ENCODE measurements at places on chromosomes 16 and 17.

DNA sequence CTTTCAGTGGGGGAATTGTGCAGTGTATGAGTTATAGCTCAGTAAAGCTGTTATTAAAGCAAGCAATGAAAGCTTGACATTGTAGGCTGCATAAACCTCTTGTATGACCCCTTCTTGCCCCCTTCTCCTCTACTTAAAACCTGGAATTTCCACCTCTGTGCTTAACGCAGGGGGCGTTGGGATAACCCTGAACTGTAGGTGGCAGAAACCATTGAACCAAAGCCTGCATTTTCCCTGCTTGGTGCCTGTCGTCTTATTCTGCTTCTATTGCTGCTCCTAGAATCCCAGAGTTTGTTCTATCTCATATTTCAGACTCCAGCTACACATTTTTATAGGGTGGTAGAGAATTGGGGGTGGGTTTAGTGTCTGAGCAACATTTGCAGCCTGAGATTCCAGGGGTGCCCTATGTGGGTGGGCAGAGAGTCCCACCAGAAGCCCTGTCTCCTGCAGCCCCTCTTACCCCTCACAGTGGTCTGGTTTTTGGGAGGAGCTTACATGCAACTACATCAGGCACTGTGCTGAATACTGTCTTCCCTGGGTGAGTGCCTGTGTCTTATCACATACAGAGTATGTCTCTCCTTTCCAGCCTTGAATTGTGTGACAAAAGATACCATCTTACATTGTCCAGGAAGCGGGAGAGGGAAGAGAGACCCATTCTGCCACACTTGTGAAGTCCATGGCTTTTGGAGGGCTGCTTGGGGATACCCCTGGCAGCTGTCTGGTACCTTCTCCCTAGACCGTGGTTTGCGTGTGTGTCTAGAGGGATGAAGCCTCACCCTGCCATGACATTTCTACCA, 407.7 kb upstream of the EEF2KMT start:
- no peak for DNase-seq

DNA sequence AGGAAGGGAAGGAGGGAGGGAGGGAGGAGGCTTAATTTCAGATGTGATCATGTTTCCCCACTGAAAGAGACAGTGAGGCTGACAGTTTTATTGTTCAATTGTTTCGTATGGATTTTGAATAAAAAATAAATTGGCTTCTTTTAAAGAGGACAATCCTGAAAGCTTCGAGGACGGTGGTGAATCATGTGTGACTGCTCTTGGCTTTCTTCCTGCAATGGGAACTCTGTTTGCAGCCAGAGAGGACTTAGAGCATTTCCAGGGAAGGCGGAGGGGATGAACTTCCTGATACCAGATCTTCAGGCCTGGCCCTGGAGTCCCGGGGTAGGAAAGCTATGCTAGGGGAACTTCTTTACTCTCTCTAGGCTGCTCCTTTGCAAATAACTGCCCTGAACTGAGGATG, 72.8 kb upstream of the C16orf82 start:
- no peak for DNase-seq

- no peak for DNase-seq
Observed at GRCh38 chr17:77549726-77550366, 408.7 kb upstream of the TNRC6C start.

GRCh38 chr17:13362341-13363122, 239.2 kb downstream of the HS3ST3A1 start:
- DNase-seq = peak; percentile 66

DNA sequence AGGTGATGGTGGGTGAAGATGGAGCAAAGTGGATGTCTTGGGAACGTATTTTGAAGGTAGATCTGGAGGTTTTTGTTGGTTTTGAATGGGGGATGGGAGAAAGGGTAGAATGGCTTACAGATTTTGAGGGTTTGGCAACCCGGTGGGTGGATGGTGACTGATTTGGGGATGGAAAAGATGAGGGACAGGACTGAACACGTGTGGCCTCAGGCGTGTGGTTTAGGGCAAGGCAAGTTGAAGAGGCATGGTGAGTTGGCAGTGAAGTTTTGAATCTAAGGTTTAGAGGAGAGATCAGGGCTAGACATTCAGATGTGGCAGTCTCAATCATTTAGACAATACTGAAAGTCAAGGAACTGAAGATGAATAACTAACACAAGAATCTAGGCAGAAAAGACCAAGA, 5.0 kb upstream of the DCTPP1 start:
- no peak for DNase-seq

- no peak for DNase-seq
Observed at GRCh38 chr17:73772107-73772705, 128.0 kb upstream of the SDK2 start.

DNA sequence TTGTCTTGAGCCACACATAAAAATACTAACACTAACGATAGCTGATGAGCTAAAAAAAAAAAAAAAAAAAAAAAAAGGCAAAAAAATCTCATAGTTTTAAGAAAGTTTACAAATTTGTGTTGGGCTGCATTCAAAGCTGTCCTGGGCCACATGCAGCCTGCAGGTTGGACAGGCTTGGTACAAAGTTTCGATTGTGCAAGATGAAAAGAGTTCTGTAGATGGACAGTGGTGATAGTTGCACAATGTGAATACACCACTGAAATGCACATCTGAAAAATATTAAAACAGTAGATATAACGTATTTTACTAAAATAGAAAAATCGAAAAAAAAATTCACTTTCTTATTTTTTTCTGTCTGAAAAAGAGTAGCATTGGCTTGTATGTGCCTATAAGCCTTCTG, 42.9 kb downstream of the AMFR start:
- no peak for DNase-seq

- no peak for DNase-seq
Observed at GRCh38 chr17:30790279-30790678, 34.2 kb downstream of the CRLF3 start.

DNA sequence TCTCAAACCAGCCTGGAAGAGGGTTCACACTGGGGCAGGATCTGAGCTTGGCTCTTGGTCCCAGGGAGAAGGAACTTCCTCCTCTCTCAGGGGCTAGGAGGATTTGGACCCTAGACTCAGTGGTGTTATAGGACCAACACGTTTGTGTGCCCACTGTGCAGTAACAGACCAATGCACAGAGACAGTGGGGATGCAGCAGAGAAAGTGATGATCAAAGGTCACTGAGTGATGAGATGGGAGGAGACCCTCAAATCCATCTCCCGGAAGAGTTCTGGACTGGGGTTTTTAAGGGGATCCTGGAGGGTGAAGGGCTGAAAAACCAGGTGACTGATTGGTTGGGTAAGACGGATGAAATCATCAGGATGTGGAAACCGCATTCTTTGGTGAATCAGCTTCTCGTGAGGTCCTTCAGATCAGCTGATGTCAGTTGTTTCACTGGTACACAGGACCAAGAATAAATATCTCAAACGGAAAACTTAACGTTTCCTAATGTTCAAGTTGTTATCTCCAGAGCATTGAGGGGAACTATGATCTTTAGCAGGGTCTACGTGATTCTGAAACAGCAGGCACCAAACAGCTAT, 3.3 kb upstream of the VAC14 start:
- peak; percentile 91 for DNase-seq

DNA sequence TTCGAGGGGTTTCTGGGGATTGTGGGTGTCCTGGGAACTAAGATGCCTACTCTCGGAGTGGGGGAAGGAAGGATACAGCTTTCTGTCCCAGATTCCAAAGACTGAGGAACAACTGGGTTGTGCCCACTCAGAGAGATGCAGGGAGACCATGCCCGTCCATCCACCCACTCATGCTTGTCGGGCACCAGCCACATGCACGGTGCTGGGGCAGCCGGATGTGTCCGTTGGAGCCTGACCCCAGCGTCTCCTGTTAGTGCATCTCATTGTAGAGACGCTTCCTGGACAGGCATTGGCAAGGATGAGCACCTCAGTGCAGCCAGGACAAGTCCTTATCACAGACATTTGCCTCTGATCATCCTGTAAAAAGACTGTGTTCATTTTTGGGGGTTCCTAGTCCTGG, 58.1 kb downstream of the METRNL start:
- no peak for DNase-seq

- no peak for DNase-seq
Observed at GRCh38 chr17:42920922-42921321, 20.3 kb downstream of the G6PC1 start.

- DNase-seq = no peak
Observed at GRCh38 chr17:77208856-77209255, 68.1 kb downstream of the SEC14L1 start.

- peak; percentile 55 for DNase-seq
Observed at GRCh38 chr16:4371357-4372000, at the start of gene VASN. VASN (plus strand) TSS chr16:4371848; CDS start chr16:4380878, 9,030 bp downstream.

DNA sequence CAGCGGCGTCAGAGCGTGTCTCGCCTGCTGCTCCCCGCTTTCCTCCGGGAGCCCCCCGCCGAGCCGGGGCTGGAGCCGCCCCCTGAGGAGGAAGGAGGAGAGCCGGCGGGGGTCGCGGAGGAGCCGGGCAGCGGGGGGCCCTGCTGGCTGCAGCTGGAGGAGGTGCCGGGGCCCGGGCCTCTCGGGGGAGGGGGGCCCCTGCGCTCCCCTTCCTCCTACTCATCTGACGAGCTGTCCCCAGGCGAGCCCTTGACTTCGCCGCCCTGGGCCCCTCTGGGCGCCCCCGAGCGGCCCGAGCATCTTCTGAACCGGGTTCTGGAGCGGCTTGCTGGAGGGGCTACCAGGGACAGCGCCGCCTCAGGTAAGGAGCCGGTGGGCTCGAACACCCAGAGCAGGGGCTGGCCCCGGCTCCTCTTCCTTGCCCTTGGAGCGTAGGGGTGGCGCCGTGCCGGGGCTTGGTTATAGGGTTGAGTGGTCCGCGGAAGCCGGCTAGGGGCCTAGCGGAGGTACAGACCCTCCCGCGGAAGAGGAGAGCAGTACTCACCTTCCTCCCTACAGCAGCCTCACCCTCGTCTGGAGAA, 841 bp downstream of the RAPGEFL1 start:
- no peak for DNase-seq

DNA sequence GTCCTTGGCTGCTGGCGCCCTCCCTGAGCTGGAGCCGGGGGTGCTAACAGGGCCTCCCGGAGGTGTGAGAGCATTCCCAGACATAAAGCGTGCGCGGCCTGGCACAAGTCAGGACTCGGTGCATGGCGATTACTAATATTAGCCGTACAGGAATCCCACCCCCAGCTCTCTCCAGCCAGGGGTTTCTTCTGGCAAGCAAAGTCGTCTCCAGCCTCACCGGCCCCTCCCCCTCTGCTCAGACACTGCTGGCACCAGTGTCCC, 5.0 kb downstream of the CASKIN1 start:
- no peak for DNase-seq

- no peak for DNase-seq
Observed at GRCh38 chr17:9401434-9401833, 174.2 kb downstream of the STX8 start.

All from RKO (cell line).